ENCODE measurements at places on chromosomes 6 and 20.

DNA sequence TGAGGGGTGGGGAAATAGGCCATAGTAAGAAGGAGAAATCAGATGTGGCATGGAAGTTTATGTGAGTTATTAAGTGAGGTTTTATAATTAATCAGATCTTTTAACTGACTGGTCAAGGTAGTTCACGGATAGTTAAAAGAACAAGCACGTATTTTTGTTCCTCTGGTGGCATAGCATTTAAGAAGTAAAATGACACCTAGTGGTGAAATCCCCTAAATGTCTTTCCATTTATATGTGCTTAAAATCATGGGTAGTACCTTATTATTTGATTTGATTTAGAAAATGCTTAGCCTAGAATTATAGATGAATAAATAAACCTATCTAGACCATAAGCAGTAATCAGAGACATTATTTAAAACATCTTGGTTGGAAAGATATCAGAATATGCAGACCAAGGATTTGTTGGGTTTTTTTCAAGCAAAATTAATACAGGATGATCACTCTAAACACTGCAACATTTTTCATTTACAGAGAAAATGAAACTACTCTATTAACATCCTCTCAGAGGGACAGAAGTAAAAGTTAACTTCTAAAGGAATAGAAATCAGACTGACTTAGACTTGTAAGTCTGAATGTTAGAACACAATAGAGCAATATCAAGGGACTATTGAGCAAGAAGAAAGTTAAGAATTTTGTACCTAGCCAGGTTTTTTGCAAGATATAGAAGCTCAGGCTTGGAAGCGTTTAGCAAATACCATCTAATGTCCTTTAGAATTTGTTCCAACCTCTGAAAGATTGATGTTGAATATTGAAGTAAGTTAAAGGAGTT, 81.1 kb downstream of the STXBP5 start:
- DNase-seq = no peak
- H3K4me3 ChIP-seq = no peak overlapping the region
- no peaks in the 10 kb centered on the region for H3K27me3 ChIP-seq
- H3K4me1 ChIP-seq = peaks cover 29% of the 10 kb centered on the region
- peaks cover 16% of the 10 kb centered on the region for H3K36me3 ChIP-seq

GRCh38 chr6:166465003-166465399, 82.3 kb upstream of the MPC1 start:
- DNase-seq = no peak
- no peak overlapping the region for H3K4me3 ChIP-seq
- H3K4me1 ChIP-seq = peaks cover 15% of the 10 kb centered on the region
- no peaks in the 10 kb centered on the region for H3K27me3 ChIP-seq

DNA sequence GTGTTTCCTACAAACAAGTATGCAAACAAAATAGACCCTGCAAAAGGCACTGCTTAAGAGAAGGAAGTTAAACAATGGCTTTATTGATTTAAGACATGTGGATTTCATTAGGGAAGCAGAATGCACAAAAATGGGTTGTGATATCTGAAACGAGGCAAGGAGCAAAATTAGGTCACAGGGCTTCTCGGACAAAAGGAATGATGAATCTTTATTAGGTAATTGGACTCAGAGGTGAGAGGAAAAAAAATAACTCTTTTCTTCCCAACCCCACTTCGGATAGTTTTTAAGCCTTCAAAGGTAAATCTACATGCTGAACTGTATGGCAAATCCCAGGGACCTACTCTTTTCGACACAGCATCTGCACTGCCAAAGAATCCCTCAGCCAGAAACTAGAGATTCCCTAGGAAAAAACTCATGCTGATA, 183.0 kb upstream of the TAB2 start:
- H3K27ac ChIP-seq = no peak overlapping the region
- H3K4me3 ChIP-seq = no peak overlapping the region
- H3K36me3 ChIP-seq = no peaks in the 10 kb centered on the region
- H3K27me3 ChIP-seq = no peaks in the 10 kb centered on the region

- no peak overlapping the region for H3K4me3 ChIP-seq
- peaks cover 9% of the 10 kb centered on the region for H3K4me1 ChIP-seq
- DNase-seq = no peak
- no peaks in the 10 kb centered on the region for H3K27me3 ChIP-seq
- peaks cover 5% of the 10 kb centered on the region for H3K36me3 ChIP-seq
- no peak overlapping the region for H3K27ac ChIP-seq
Observed at GRCh38 chr6:143248359-143248758, 187.7 kb downstream of the AIG1 start.

GRCh38 chr6:51166914-51167313, 348.2 kb downstream of the TFAP2B start:
- no peak overlapping the region for H3K4me3 ChIP-seq
- DNase-seq = no peak
- H3K27me3 ChIP-seq = no peaks in the 10 kb centered on the region
- no peak overlapping the region for H3K27ac ChIP-seq
- no peaks in the 10 kb centered on the region for H3K4me1 ChIP-seq

DNA sequence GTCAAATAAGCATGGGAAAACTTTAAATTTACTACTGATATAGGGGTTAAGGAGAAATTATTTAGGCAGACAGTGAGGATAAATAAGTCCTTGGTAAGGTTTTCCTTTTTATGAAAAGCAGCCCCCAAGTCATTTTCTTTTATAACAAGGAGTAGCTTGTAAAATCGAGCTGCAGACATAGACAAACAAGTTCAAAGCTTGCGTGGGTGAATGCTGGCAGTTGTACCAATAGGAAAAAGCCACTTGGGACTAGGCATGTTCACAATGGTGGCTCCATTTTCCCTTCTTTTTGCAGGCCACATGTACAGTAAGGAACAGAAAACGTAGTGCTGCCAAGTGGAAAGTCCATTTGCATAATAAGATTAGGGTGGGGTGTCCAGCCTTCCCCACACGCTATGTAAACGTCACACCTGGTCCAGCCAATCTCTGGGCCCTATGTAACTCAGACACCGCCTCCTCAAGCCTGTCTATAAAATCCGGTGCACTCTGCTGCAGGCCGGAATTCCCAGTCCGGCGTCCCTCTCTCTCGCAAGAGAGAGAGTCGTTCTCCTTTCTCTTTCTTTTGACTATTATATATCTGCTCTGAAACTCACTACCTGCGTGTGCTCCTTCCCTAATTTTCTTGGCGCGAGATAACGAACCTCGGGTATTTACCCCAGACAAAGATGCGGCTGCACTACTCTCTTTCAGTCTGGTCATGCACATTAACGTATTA, 217.1 kb upstream of the MAN1A1 start:
- H3K4me3 ChIP-seq = no peak overlapping the region
- no peaks in the 10 kb centered on the region for H3K36me3 ChIP-seq
- no peak overlapping the region for H3K27ac ChIP-seq
- no peaks in the 10 kb centered on the region for H3K4me1 ChIP-seq

- DNase-seq = no peak
- H3K27me3 ChIP-seq = no peaks in the 10 kb centered on the region
- H3K4me3 ChIP-seq = no peak overlapping the region
- H3K4me1 ChIP-seq = no peaks in the 10 kb centered on the region
- no peak overlapping the region for H3K27ac ChIP-seq
Observed at GRCh38 chr6:151652325-151652724, 155.2 kb upstream of the ESR1 start.
